ENCODE measurements at places on chromosomes 3 and 15.

- no peak for DNase-seq
Measured at GRCh38 chr3:195556390-195556789, 13.3 kb upstream of the PPP1R2 start.

GRCh38 chr15:101151288-101151687, 100.6 kb downstream of the CHSY1 start:
- no peak for DNase-seq

DNA sequence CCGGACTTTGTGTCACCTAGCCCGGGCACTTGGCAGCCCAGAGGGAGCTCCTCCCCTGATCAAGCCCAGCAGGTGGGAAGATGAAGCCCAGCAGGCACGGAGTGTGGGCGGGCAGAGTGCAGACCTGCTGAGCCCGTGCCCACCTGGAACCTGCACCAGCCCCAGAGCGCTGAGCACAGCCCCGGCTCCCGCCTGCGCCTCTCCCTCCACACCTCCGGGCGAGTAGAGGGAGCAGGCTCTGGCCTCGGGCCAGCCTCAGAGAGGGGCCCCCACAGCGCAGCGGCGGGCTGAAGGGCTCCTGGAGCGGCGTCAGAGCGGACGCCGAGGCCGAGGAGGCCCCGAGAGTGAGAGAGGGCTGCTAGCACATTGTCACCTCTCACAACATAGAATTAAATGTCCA, 257.7 kb downstream of the VGLL3 start:
- no peak for DNase-seq

GRCh38 chr15:40054855-40055575, 16.0 kb upstream of the SRP14 start:
- DNase-seq = no peak

GRCh38 chr3:50211930-50212329, 6.9 kb downstream of the SLC38A3 start:
- no peak for DNase-seq

- DNase-seq = peak; percentile 79
Measured at GRCh38 chr15:75200765-75201615, 692 bp upstream of the C15orf39 start.

DNA sequence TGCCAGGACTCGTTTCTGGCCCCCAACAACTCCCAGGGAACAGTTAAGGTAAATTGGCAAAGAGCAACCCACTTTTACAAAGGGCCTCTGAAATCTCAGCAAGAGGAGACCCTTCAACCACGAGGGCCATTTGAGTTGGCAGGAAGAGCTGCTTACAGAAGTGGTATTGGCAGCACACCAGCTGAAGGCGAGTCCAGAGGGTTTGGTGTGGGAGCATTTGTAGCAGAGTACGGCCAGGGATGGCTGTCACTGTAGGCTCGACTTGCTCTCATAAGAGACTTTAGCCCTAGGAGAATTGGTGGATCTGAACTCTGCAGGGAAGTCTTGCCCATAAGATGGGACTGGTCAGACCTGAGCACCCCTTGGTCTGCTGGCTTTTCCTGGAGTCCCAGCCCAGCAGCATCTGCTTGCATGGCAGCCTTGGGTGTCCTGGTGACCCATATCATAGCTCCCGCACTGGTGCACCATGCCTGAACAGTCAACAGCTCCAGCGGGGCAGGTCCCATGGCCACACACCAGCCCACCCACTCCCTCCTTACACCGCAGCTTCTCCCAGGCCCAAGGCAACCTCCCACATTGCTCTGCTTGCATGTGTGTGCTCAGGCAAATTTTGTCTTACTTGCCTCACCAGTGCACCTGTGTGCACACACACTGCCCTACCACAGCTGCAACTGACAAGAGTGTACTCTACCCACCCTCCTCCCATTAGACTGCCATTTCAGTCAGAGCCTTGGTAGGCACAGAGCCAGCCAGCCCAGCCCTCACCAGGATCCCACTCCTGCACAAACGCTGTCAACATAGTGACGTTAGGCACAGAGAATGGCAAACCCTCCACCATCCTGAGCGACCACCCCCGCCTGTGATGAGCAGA, 861.6 kb upstream of the DPPA4 start:
- DNase-seq = peak; percentile 7

GRCh38 chr15:50810128-50810527, 44.6 kb upstream of the SPPL2A start:
- DNase-seq = no peak

GRCh38 chr3:53171064-53171418, 10.0 kb downstream of the PRKCD start:
- DNase-seq = no peak

- peak; percentile 75 for DNase-seq
Measured at GRCh38 chr3:53109891-53110771, 20.1 kb downstream of the RFT1 start.

- DNase-seq = peak; percentile 37
Measured at GRCh38 chr15:75725006-75725718, 12.5 kb upstream of the CSPG4 start.

- no peak for DNase-seq
Measured at GRCh38 chr15:53312707-53313106, 446.8 kb downstream of the WDR72 start.

DNA sequence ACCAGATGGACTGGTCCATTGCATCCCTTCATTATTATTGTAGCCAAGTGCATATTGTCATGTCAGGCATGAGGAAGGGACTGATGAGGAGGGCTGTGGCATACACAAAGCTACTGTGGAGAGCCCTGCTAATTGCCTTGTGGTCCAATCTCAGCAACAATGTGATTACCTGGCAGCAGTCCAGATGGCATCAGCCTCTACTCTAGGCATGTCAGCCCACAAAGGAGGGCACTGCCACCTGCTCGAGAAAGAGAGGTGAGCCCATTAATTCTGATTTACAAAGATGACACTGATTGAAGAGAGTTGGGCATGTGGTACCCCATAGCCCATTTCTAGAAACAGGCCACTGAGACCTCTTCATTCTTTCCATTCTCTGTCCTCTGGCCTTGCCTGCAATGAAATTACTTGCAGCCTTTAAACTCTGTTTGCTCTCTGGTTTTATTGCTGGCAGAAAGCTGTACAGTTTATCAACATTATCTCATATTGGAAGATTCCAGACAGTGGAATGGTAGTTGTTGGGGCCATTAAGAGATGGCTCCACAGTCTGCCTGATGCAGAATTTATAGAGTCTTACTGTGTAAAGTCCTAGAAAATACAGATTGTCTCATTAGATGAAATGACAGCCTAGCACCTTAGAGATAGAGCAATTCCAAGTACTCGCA, 307.7 kb downstream of the ARPP21 start:
- DNase-seq = no peak

DNA sequence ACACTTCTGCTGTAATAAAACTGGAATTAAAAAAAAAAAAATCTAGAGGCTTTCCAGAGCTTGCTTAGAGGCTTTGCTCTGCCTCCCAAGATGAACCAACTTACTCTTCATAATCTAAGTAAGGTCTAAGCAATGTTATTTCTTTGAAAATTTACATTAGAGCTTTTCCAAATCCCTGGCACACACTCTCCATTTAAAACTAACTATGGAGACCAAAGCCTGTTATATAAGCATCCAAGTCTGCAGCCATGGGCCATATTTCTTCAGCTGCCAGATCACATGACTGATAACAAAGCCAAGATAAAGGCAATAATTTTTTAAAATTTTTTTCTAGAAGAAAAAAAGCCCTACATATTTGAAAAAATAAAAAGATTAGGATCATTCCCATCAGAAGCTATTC, 55.0 kb upstream of the ARHGEF3 start:
- DNase-seq = no peak

GRCh38 chr15:31345606-31346366, 19.2 kb downstream of the KLF13 start:
- DNase-seq = no peak

GRCh38 chr3:141255846-141256261, 24.2 kb downstream of the PXYLP1 start:
- DNase-seq = no peak

- DNase-seq = no peak
Measured at GRCh38 chr3:156664011-156664830, 10.2 kb upstream of the TIPARP start.

- DNase-seq = no peak
Measured at GRCh38 chr15:71043373-71043772, 71.9 kb upstream of the THSD4 start.

GRCh38 chr15:100524326-100524725, 4.4 kb downstream of the CERS3 start:
- DNase-seq = no peak

DNA sequence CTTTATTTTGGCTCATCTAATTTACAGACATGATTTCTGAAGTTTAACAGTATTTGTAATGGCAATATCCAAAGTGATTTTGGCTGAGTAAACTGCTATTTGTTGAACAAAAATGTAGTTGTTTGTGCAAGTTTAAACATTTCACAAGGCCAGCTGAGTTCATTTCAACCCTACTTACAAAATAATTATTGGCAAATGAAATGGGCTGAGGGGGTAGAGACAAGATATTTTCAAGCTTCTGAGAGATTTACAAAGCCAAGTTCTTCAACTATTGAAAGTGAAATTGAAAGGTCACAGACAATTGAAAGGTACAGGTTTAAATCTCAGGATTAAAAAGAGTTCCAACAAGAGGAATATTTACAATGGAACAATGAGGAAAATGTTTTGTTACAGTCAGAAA, 77.1 kb downstream of the DUT start:
- no peak for DNase-seq

GRCh38 chr15:96064351-96064756, 266.1 kb upstream of the NR2F2 start:
- DNase-seq = no peak

DNA sequence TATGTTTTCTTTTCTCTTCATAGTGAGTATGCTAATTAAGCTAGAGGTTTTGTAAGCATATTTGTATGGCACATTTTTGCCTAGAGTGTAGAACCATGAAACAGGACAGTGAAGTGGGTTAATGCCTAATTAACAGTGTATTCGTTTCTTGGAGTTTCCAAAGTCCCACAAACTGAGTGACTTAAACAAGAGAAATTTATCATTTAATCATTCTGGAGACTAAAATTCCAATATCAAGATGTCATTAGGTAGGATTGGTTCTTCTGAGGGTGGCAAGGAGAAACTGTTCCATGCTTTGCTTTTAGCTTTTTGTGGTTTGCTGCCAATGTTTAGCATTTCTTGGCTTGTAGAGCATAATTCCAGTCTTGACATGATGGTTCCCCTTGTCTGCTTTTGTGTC, 734.2 kb downstream of the NAALADL2 start:
- no peak for DNase-seq

DNA sequence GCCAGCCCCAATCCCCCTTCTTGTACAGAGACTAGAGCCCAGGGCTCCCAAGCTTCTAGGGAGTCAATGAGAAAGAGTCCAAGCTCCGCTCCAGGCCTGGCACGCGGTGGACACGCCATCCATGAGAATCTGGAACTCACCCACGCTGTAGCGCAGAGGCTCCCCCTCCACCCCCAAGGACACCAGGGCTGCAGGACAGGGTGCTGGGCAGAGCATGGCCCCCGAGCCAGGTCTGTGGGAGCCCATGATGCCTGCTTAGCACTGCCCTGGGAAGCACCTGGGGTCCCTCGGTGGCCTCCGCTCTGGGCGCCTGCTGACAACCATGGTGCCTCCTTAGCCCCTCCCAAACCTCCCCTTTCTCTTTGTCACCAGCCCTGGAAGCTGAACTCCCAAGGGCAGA, 28.5 kb downstream of the ACSBG1 start:
- DNase-seq = no peak

- no peak for DNase-seq
Measured at GRCh38 chr15:28944696-28945300, 59.0 kb downstream of the APBA2 start.

GRCh38 chr15:24621630-24622215, 53.9 kb upstream of the NPAP1 start:
- no peak for DNase-seq

DNA sequence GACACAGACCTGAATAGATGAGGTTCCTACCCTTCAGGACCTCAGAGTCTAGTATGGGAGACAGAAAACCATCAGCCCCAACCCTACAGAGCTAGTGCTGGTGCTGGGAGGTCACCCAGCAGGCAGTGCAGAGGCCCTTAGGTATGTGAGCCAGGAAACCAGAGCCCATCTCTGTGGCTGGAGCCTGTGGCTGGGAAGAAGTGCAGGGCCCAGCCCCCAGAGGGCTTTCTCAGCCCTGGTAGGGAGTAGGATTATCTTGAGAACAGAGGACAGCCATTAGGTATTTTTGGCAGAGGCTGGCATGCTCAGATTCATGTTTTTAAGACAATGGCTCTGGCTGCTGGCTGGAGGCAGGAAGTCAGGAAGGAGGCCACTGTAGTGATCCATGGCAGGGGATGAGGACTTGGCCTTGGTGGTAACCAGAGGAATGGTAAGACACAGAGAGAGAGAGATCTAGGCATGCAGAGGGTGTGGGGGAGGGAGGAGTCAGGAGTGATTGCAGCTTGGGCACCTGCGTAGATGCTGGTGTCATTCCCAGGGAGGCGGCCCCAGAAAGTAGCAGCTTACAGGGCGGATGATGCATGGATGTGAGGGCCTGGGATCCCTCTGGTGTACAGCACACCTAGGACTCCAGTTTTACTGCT, 220.9 kb upstream of the EIF1B start:
- no peak for DNase-seq

DNA sequence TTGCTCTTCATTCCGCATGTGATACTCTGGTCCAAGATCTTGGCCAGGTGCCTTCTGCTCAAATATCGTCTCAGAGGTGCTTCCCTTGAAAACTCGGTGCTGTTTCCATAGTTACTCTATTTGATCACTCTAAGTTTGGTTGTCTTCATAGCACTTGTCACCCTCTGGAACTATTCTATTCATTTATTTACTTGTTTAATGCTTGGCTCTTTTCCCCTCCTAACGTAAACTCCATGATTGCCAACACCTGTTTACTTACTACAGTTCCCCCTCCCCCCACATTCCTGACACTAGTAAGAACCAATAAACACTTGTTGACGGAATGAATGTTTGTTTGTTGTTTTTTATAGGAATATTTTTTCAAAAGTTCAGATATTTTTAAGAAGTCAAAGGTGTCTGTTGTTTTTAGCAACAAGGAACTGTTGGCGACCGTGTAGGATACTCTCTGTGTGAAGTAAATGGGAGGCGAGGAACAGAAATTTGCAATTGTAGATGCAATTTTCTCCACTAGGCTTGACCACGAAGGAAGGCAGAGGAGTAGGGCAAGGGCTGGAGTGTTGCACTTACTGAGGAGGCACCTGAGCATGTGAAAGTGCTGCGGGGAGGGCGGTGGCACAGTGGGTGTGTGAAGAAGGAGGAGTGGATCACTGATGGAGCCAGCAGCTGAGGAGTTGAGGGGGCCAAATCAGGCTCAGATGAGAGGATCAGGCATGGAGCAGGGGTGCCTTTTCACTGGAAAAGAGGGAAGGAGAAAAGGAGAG, 48.4 kb downstream of the MOBP start:
- no peak for DNase-seq

GRCh38 chr3:142072816-142073215, 76.5 kb downstream of the TFDP2 start:
- no peak for DNase-seq

- DNase-seq = no peak
Measured at GRCh38 chr15:85155360-85155759, 173.7 kb downstream of the PDE8A start.

- DNase-seq = no peak
Measured at GRCh38 chr15:27662892-27663291, 436.2 kb downstream of the OCA2 start.

GRCh38 chr3:122621112-122621511, 43.7 kb downstream of the PARP15 start:
- no peak for DNase-seq

GRCh38 chr15:64314456-64314855, 41.5 kb downstream of the CSNK1G1 start:
- DNase-seq = no peak

- no peak for DNase-seq
Measured at GRCh38 chr3:150447631-150448465, 39.8 kb downstream of the TSC22D2 start.

GRCh38 chr3:9770276-9770812, 597 bp upstream of the CAMK1 start:
- peak; percentile 97 for DNase-seq

- no peak for DNase-seq
Measured at GRCh38 chr3:127422663-127423375, 135.0 kb upstream of the PRR20G start.

Measured in right cardiac atrium (tissue), 5 donors.